ENCODE measurements at places on chromosomes 5 and 9. TPM values are rescaled to one million over a fixed set of nuclear protein-coding genes. Genes with fewer than 3 reads are reported as not detected.
A peak's percentile ranks its signal among the peaks of the same experiment; 100 is the strongest.

- no peaks in the 10 kb centered on the region for H3K27me3 ChIP-seq
- no peak overlapping the region for H3K4me3 ChIP-seq
- H3K27ac ChIP-seq = no peak overlapping the region
- no peak for DNase-seq
- H3K36me3 ChIP-seq = peaks cover 5% of the 10 kb centered on the region
Observed at GRCh38 chr9:37302277-37302676, 120.2 kb upstream of the GRHPR start.

DNA sequence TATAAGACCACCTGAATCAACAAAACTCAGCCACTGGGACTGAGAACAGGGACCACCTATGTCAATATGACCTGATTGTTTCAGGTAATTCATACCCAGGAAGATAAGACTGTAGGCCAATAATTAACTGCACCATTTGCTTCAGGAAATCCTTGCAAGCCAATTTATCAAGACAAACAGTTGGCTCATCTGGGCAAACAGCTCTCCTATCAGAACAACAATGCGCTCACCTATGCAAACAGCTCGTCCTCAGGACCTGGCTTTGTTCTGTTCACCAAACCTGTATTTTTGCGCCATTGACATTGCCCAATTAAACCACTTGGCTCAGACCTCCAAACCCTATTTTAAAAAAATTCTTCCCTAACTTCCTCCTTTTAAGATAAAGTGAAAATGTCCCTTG lies 92.3 kb upstream of the MARCHF11 start:
- H3K27ac ChIP-seq = no peak overlapping the region
- H3K4me1 ChIP-seq = no peaks in the 10 kb centered on the region
- H3K36me3 ChIP-seq = no peaks in the 10 kb centered on the region

Gene OR13C5
- total RNA-seq = not detected

DNA sequence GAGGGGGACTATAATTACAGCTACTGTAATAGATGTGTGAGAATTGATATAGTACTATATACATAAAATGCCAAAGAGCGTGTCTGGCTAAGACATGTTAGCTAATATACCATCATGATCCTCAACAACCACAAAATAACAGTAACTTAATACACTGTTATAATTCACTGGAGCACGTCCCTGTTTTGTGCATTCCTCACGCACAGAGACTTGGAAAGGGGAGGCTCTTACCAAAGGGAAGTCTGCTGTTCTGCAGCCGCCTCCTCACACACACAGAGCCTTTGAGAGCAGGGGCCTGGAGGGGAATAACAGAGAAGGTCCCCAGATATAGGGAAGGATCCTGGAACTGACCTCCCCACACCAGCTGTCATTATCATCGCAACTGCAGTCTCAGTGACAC lies 97.3 kb downstream of the ANKRD18A start:
- no peaks in the 10 kb centered on the region for H3K4me1 ChIP-seq
- no peak overlapping the region for H3K27ac ChIP-seq

DNA sequence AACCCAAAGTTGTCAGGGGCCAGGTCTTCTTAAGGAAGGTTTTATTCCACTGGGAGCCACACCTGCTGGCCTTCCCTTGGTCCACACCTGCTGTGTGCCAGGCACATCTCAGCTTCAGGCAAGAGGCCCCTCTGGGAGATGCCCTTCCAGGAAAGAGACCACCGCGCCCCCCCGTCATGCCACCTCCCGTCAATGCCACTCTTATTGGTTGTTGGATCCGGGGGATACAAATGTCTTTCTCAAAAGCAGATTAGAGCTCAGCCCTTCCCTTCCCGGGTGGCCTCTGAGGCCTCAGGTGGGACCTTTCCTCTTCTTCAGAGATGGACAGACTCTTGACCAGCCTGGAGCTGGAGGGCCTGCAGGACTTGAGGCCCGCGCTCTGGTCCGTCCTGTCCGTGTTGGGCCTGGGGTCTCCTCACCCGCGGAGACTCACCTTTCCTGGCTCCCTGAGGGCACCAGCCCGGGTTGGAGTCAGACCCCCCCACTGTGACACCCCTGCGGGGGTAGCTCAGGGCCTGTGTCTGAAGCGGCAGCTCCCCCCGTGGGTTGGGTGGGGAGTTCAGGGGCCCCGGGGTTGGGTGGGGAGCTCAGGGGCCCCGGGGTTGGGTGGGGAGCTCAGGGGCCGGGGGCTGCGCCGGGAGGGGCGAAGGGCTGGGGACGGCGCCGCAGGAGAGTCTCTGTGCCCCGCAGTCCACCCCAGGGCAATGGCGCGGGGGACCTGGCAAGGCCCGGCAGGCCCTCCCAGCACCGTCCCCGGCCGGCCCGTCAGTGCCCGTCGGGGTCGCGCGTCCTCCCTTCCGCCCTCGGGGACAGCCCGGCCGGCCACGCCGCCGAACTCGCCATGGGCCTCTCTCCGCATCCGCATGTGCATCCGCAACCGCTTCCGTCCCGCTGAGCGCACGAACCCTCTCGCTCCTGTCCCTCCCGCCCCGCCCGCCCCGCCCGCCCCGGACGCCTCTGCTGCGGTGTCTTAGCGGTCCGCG lies 3.7 kb upstream of the SLC9A3 start:
- no peak for DNase-seq
- no peaks in the 10 kb centered on the region for H3K36me3 ChIP-seq
- H3K27me3 ChIP-seq = peaks cover 23% of the 10 kb centered on the region
- peaks cover 47% of the 10 kb centered on the region for H3K4me1 ChIP-seq
- no peak overlapping the region for H3K4me3 ChIP-seq

Gene CCNJL
- total RNA-seq = 3.0 TPM

DNA sequence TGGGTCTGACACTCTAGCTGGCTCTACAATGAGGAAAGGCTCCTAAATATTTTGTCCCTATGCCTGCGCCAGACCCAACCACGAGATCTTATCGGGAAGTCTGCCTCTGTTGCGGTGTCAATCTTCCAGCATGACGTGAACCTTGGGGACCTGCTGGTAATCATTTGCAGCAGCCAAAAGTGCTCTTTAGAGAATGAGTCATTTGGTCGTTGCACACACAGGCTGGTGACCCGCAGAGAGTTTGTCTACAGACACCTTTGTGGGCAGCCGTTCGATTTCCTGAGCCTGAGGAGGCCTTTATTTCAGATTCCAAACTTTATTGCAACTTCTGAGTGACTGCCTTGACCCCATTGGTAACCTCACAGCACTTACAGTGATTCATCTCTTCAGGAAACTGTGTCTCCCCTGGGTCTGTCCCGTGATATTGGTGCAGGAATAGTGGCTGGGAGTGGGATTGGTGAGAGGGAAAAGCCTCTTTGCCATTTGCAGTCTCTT lies 326.1 kb downstream of the NSG2 start:
- H3K4me3 ChIP-seq = no peak overlapping the region
- no peak for DNase-seq
- no peaks in the 10 kb centered on the region for H3K4me1 ChIP-seq

DNA sequence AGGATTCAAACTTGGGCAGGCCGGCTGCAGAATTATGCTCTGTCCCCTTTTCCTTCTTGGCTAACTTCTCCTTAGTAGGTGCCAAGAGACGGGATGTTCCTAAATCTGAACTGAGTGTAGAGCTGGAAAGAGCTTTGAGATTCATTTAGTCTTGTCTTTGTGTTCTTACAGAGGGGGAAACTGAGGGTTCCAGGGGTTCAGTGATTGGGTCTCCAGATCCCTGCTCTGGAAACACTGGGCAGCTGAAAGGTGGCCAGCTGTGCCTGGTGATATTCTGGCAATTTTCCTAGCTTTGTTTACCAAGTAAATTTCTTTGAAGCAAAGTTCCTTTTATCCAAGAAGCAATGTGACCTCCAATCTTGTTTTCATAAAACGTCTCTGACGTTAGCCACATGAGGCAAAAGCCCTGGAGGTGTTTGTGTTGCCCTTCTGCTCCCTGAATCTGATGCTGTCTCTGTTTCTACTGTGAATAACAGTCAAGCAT lies 288.7 kb downstream of the ZSWIM6 start:
- H3K36me3 ChIP-seq = no peaks in the 10 kb centered on the region
- H3K4me1 ChIP-seq = no peaks in the 10 kb centered on the region
- no peak for DNase-seq
- peak overlapping the region; percentile 47 for H3K27ac ChIP-seq
- no peaks in the 10 kb centered on the region for H3K27me3 ChIP-seq

- H3K36me3 ChIP-seq = no peaks in the 10 kb centered on the region
- DNase-seq = no peak
- H3K4me1 ChIP-seq = no peaks in the 10 kb centered on the region
- H3K4me3 ChIP-seq = no peak overlapping the region
- no peak overlapping the region for H3K27ac ChIP-seq
- no peaks in the 10 kb centered on the region for H3K27me3 ChIP-seq
Observed at GRCh38 chr9:89109666-89110065, 69.0 kb downstream of the SHC3 start.

- DNase-seq = no peak
- peaks cover 15% of the 10 kb centered on the region for H3K4me1 ChIP-seq
- no peak overlapping the region for H3K4me3 ChIP-seq
- H3K36me3 ChIP-seq = no peaks in the 10 kb centered on the region
Observed at GRCh38 chr9:12813960-12814876, 39.4 kb downstream of the LURAP1L start.

Measured in esophagus squamous epithelium (tissue), 5 donors.